ENCODE measurements at places on chromosomes 3 and 15.
A peak's percentile ranks its signal among the peaks of the same experiment; 100 is the strongest.

DNA sequence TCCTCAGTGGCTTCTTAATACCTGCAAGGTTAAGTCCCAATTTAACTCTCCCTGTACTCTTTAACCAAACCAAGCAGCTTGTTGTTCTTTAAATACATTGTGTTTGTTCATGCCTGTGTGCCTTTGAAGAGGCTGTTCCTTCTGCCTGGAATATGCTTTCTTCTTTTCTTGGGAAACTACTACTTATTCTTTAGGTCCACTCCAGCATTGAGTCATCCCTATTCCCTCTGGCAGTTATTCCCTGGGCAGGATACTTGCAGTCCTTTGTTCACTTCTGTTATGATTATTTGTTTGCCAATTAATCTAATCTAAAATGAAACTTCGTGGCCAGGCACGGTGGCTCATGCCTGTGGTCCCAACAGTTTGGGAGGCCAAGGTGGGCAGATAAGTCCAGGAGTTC is 139.3 kb downstream of the ZNF609 start:
- DNase-seq = no peak

- no peak for DNase-seq
These were observed 76.5 kb downstream of the PFN2 start for GRCh38 chr3:149894205-149894604.

DNA sequence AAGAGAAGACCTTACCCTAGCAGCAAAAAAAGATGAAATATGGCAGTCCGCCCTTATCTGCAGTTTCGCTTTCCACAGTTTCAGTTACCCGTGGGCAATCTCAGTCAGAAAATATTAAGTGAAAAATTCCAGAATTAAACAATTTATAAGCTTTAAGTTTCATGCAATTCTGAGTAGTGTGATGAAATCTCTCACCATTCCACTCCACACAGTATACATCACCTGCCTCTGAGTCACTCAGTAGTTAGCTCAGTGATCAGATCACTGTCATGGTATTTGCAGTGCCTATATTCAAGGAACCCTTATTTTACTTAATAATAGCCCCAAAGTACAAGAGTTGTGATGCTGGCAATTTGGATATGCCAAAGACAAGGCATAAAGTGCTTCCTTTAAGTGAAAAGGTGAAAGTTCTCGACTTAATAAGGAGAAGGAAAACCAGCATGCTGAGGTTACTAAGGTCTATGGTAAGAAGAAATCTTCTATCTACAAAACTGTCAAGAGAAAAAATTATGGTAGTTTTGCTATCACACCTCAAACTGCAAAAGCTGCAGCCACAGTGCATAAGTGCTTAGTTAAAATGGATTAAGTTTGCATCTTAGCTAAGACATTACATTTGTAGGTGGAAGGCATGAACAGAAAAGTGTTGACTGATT is 48.1 kb downstream of the HSPBAP1 start:
- no peak for DNase-seq

DNA sequence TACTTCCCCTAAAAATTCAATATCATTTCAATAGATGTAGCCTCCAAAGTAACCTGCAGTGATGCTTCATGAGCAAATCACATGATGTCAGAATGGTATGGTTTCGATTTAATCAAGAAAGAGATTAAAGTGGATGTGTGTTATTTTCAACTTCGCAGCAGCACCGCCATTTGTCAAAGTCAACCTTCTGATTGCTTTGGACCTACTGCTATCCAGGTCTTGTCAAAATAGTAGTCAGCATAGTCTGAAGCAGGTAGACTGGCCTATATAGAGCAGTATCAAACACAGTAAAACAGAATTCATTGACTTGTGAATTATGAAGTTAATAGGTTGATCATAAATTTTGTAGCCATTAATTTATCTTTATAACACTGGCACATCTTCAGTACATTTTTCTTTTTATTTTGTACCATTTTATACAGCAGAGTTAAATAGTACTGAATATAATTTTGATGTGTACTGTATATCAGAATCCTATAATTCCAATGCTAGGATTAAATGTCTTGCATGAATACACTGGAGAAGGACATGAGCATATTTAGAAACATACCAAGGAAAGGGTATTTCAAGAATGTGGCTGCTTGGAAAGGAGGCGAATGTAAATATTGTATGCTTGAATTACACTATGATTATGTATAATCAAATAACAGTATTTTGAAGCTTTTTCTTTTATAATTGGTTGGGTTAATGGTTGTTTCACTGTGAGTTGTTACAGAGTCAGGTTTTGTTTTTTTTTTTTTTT is 79.6 kb downstream of the CDIN1 start:
- DNase-seq = no peak

DNA sequence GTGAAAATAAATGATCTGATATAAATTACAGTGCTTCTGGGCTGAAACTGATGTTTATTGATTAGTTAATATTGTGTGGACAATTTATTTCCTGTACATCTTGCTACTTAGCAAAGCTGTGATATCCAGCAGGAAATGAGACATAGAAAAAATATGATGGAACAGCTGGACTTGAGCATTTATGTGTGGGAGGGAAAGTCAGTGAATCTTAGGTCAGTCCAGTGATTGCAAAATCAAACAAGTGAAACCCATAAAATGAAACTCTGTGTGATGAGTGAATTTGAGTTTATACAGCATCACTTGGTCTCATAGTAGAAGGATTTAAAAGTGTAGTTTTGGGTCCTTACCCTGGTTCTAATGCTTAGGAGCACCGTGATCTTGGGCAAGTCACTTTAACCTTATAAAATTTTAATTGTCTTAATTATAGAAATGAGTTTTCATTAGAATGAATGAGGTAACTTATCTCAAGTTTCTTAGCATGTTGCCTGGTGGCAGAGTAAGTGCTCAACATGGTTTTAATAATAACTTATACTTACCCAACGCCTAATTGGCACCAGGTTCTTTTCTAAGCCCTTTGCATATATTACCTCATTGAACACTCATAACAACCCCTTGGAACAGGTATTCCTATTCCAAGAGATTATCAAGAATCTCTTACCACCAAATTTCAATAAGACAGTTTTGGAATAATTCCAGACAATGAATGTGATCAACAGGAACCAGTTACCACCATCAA is 194.6 kb downstream of the ADAMTSL3 start:
- no peak for DNase-seq

DNA sequence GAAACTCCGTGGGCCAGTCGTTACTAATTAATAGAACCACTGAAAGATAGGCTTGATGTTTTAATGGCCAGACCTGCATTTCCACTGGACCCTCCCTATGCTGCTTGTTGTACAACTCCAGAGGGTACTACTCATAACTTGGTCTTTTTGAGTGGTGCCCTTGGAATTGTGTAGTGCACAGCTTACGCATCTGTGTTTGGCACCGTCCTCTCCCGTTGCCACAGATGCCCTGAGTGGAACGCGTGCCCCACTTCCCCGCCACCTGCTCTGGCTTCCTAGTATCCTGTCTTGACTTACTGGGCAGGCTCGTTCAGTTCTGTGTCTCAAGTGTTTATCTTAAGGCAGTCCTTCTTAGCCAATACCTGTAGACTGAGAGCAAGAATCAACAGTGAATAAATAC is 78.7 kb downstream of the USP13 start:
- DNase-seq = no peak

DNA sequence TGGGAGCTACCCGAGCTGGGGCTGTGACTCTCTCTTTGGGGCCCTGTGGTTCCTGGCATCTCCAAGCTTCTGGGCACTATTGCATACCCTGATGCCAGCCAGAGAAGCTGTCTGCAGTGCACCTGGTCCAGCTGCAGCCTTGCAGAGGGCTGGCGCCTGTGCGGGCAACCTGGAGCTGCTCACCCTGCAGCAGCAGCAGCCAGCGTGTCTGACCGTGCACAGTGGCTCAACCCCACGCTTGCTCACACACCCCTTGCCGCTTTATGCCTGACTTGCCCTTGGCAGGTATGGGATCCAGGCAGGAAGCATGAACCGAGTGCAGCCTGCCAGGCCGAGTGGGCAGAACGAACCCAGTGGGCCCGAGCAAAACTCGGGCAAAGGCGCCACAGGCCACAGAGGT is 69.9 kb downstream of the GLB1 start:
- no peak for DNase-seq

GRCh38 chr15:45497261-45497660 is 25.3 kb downstream of the SLC30A4 start:
- no peak for DNase-seq

- no peak for DNase-seq
These were observed 59.7 kb upstream of the GK5 start for GRCh38 chr3:142285083-142285517.

- DNase-seq = no peak
These were observed 2.7 kb downstream of the ZNF654 start for GRCh38 chr3:88061746-88062145.

DNA sequence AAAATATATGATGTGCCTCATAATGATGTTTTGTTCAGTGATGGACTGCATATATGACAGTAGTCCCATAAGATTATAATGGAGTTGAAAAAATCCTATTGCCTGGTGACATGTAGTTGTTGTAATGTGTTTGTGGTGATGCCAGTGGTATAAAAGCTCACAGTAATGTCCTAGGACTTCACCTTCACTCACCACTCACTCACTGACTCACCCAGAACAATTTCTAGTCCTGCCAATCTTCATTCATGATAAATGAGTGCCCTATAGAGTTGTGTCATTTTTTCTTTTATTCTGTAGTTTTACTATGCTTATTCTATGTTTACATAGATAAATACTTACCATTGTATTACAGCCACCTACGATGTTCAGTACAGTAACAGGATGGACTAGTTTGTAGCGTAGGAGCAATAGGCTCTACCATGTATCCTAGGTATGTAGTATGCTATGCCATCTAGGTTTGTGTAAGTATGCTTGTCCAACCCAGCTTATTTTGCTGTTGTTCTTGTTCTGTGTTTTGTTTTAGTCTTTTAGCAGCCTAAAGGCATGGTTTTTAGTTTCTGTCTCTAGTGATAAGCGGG is 88.5 kb upstream of the LRRFIP2 start:
- DNase-seq = no peak

- no peak for DNase-seq
These were observed 172.8 kb downstream of the PEAK1 start for GRCh38 chr15:77247116-77247515.

DNA sequence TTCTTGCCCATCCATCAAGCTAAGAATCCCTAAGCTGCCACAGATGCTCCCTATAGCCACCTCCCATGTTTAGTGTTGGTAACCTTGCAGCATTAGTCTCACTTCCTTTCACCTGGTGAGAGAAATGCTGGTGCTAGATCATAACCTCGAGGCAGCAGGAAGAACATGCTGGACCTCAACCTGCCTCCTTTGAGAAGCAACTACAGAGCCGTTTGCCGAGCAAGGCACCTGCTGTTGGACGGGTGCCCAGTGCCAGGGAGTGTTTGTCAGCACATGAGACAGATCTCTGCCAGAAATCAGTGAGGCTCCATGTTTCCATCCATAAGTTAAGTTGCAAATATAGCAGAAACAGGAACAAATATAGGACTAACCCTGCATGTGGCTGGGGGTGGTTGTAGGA is 955.7 kb downstream of the TUSC7 start:
- DNase-seq = peak; percentile 29

GRCh38 chr15:101111570-101112262 is 140.1 kb downstream of the CHSY1 start:
- no peak for DNase-seq

- DNase-seq = peak; percentile 52
These were observed 3.3 kb upstream of the RBSN start for GRCh38 chr3:15102256-15102655.

DNA sequence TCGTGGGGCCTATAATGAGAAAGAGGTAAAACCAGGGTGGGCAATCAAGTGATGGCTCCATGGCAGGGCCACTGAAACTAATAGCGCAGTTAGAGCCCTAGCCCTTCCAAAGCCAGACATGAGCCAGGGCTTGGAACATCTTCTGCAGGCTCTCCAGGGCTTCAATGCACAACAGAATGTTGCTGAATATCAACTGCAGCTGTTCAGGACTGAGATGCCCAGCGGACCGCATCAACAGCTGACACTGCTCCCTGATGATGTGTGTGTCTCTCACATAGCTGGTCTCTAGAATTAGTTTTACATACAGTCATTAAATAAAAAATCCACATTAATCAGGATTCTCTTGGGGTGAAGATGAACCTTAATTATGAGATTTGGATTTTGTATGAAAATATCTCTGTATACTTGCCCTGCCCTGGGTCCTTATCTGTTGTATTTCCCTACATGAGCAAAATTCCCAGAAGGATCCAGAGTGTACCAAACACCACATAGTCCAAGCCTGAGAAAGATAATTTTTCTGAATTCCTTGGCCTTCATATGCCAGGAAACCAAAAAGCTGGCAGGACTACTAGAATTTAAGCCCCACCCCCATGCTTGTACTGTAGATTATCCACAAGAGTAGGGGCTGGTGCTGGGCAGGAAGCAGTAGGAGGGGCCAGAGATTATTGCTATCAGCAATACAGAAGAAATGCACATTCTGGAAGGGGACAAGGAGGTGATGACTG is 7.7 kb upstream of the GOLGB1 start:
- no peak for DNase-seq

DNA sequence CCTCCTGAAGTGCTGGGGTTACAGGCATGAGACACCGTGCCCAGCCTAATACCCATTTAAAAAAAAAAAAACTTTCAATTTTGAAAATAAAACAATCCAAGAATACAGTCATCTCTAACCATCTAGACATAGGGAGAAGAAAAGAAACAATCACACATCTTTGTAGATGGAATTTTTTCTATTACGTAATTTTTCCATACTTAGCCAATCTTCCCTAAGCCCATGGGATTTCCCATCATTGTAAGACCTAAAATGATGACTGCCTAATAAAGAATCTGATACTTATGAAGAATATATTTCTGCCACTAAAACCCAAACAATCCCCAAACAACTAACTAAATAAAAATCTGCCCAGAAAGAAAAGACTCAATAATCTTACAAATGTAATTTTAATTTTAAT is 88.7 kb downstream of the CBLB start:
- DNase-seq = no peak

DNA sequence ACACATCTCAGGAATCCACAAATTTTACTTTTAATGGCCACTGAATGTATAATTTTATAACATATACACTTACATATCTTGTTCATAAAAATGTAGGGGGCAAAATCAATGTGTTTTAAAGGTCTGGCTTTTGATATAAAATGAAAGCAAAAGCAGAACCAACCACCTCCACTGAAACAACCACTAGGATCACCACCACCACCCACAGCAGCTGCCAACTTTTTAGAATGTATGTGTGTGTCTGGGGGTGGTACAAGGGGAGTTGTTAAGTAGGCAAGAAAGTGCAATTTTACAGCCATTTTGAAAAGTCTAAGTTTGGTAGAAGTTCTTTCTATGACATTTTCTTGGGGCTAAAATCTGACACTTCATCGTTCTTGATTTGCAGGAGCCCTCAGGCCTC is 44.0 kb downstream of the OTOL1 start:
- DNase-seq = no peak

GRCh38 chr3:148625095-148625736 is 72.5 kb upstream of the AGTR1 start:
- DNase-seq = no peak

GRCh38 chr3:46845397-46845859 is 17.8 kb downstream of the MYL3 start:
- peak; percentile 83 for DNase-seq
